ENCODE measurements at places on chromosomes 3 and 15.

DNA sequence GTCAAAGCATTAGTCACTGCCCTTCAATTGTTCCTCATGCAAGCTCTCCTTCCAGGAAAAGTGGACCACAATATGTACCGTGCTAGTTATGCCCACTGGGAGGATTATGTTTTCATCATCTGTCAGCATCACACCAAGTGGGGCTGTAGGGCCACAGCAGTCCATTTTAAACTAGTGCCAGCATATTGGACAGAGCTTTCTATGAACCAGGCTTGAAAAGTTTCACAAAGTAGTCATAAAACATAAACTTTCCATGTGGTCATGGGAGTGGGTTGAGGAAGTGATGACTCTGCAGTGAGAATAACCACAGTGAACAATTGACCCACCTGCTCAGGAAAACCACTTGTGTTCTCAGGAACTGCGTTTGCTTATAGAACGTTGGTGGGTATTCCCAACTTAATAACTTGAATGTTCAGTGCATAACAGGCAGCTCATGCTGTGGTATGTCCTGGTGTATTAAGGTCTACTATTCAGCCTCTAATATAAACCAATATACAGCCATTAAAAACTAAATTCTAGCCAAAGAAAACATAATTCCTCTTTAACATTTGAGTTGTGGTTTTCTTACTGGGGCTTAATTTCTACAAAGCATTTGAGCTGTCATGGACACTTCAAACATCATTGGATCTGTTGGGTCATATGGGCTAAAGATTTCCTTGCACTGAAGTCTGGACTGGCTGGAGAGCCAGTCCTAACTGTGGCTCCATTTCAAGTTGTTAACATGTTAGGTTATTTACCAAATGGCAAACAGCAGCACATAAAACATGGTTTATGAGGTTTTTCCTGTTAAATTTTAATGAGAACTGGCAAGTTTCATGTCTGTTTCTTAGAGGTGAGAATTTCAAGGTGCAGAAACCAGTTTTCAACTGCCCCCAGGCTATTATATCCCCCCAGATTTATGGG is 274.1 kb downstream of the OTOL1 start:
- DNase-seq = no peak

- no peak for DNase-seq
Measured at GRCh38 chr15:73369154-73369694, 466 bp upstream of the HCN4 start.

GRCh38 chr3:193237030-193237429 is 4.0 kb upstream of the PLAAT1 start:
- DNase-seq = no peak

GRCh38 chr3:195061756-195062655 is 209.0 kb downstream of the XXYLT1 start:
- no peak for DNase-seq

GRCh38 chr15:55627730-55628368 is 39.7 kb upstream of the PYGO1 start:
- no peak for DNase-seq

GRCh38 chr3:141860766-141861513 is 15.5 kb upstream of the ATP1B3 start:
- no peak for DNase-seq

DNA sequence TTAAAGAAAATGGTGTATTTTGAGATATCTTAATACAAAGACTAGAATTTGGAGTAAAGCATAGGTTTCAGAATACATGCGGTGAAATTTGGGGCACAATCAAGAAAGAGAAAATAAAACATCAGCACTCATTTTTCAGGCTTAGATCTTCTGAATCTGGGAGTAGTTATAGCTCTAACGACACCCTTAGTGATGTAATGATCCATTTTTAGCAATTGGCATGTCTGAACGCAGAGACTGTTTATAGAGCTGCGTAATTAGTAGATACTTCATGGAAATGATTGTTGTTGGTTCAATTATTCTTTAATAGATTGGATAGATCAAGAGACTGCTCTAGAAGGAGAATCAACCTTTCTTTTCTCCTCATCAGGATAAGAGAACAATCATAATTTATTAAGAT is 47.5 kb upstream of the SNRK start:
- no peak for DNase-seq

DNA sequence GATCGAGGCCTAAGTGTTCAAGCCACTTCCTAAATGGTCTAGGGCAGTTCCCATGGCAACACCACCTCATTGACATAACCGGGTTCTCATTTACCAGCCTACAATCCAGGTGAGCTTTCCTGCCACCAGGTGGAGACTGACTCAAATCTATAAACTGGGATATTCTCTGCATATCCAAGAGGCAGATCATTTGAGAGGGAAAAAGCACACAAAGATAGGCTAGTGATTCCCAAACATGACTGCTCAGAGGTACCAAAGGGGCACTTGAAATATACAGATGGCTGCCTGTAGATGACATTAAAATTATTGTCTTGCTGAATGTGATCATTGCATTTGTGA is 141.3 kb upstream of the PROK2 start:
- DNase-seq = no peak

DNA sequence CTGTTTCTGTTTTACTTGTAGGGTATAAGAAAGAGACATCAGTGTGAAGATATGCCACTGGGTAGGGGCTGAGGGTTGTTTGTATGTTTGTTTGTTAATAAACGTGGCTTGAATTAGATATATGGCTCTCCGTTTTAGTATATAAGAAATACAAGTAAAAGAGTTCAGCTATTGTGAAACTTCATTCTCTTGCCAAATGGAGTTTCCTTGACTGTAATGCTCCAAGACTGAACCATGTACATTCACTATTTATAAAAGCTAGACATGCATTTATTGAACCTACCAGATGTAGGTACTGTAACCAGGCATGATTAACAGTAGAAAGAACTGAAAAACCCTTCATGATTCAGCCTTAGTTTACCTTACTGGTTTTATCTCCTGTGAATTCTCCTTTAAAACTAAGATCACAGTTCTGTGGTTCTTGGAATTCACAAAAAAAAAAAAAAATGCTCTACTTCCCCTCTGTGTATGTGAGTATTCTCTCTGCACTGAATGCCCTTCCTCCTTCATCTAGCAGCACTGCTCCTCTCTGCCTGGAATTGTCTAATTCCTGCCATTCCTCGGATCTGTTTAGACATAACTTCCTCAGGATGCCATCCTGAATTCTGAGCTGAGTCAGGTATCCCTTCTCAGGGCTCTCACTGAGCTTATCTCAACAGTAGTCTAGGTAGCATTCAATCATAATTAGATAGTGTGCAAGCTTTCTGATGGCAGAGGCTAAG is 504.4 kb downstream of the FHIT start:
- no peak for DNase-seq

- DNase-seq = no peak
Measured at GRCh38 chr15:99677540-99678134, 55.6 kb downstream of the LYSMD4 start.

GRCh38 chr3:5013021-5013906 is 34.0 kb downstream of the BHLHE40 start:
- DNase-seq = no peak

DNA sequence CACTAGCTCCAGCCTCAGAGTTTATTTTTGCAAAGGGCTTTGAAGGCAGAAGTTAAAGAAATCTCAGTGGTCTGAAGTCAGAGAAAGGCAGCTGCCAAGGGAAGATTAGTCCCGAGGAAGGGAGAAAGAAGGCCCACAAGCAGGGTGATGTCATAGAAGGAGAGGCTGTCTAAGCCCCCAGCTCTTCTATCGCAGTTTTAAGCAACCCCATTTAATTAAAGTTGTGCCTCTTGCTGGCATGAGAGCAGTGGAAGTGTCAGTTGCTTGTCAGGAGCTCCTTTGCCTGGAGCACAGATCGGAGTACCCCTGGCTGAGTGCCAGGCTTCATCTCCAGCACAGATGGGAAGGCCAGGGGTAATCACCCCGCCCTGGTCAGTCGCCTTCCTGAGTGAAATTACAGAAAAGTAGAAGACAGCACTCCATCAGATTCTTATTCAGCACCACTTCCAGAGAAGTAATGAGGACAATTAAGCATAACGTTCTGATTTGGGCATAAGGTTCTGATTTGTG is 530.7 kb downstream of the EPHB1 start:
- DNase-seq = no peak

- DNase-seq = no peak
Measured at GRCh38 chr3:22960105-22960984, 242.8 kb upstream of the UBE2E2 start.

- no peak for DNase-seq
Measured at GRCh38 chr3:51982352-51982837, 940 bp upstream of the ACY1 start.

GRCh38 chr15:80154336-80154735 is 1.5 kb downstream of the FAH start:
- no peak for DNase-seq

GRCh38 chr3:195838714-195839113 is 27.0 kb upstream of the MUC4 start:
- DNase-seq = no peak

- no peak for DNase-seq
Measured at GRCh38 chr15:41583795-41584194, 24.8 kb downstream of the TYRO3 start.

- DNase-seq = no peak
Measured at GRCh38 chr3:172981407-172981983, 159.5 kb downstream of the SPATA16 start.

All from stimulated activated CD4-positive, alpha-beta T cell treated with anti-CD3 and anti-CD28 coated beads, TNF-alpha, amount 100 ng/mL, for 4 hours (primary cell).